Activated CD8-positive, alpha-beta memory T cell treated with anti-CD3 and anti-CD28 coated beads, Interleukin-2, amount 50 U/mL, for 4 hours (primary cell): ENCODE measurements at places on chromosomes 6 and 20.

- DNase-seq: no peak
Measured at GRCh38 chr6:2890976-2891767, 11.9 kb downstream of the SERPINB9 start.

- DNase-seq: no peak
Measured at GRCh38 chr20:11403711-11404110, 514.0 kb upstream of the BTBD3 start.

GRCh38 chr6:66605971-66606370 is 898.9 kb upstream of the EYS start:
- no peak for DNase-seq

- no peak for DNase-seq
Measured at GRCh38 chr6:84526631-84527030, 237.8 kb downstream of the TBX18 start.

DNA sequence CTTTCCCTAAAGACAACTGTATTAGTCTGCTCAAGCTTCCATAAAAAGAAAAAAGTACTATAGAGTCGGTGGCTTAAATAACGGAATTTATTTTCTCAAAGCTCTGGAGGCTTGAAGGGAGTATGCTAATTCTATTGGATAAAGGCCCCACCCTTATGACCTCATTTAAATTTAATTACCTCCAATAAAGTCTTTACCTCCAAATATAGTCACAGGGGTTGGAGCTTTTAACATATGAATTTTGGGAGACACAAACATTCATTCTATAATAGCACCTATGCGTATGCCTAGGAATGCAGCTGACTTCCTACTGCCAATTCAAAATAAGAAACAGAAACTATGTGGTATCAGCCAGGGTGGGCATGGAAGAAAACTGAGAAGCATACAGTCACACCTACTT is 25.4 kb downstream of the KIAA0319 start:
- DNase-seq: no peak

DNA sequence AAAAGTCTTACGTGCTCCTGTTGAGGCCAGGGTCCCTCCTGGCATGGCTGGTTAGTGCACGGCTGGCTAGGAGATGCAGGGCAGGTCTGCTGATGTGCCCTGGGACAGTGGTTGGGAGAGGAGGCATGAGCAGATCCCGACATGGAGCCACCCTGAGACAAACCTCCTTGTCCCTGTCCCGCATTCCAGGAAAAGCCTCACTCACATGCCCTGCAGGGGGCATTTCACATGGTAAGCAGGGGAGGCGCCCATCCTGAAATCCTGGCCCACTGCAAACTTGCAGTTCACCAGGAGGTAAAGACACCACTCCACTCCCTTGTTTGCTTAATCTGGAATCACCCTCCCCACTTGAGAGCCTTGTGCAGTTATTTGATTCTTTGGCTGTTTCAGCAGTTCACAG is 116.7 kb upstream of the SLC24A3 start:
- DNase-seq: no peak

- no peak for DNase-seq
Measured at GRCh38 chr6:15001326-15001910, 244.5 kb upstream of the JARID2 start.

DNA sequence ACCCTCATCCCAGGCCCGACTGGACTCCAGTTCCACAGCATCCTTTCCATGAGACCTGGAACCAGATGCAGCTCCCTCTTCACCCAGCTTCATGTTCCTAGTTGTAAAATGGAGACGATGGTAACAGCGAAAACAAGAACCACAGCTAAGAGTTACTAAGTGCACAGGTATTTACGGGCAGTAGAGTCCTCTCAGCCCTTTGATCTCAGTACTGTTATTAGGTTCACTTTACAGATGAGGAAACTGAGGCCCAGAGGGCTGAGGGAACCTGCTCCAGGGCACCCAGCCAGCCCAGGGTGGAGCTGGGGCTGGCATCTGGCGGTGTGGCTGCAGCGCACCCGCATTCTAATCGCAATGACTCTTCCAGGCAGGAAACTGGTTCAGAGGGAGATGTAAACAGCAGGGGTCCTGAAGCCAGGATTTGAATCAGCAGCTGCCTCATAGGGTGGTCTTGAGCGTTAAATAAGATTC is 858 bp downstream of the BCAS1 start:
- DNase-seq: no peak

- DNase-seq: no peak
Measured at GRCh38 chr6:108988296-108988695, 106.3 kb downstream of the SESN1 start.

GRCh38 chr6:136113736-136114173 is 136.4 kb downstream of the MTFR2 start:
- no peak for DNase-seq

- no peak for DNase-seq
Measured at GRCh38 chr20:57582432-57583288, 21.8 kb downstream of the PCK1 start.

- DNase-seq: no peak
Measured at GRCh38 chr6:90434094-90434493, 137.5 kb upstream of the BACH2 start.

GRCh38 chr6:45495429-45496084 is 117.8 kb upstream of the SUPT3H start:
- DNase-seq: no peak

- no peak for DNase-seq
Measured at GRCh38 chr6:122347280-122347679, 52.2 kb upstream of the HSF2 start.

DNA sequence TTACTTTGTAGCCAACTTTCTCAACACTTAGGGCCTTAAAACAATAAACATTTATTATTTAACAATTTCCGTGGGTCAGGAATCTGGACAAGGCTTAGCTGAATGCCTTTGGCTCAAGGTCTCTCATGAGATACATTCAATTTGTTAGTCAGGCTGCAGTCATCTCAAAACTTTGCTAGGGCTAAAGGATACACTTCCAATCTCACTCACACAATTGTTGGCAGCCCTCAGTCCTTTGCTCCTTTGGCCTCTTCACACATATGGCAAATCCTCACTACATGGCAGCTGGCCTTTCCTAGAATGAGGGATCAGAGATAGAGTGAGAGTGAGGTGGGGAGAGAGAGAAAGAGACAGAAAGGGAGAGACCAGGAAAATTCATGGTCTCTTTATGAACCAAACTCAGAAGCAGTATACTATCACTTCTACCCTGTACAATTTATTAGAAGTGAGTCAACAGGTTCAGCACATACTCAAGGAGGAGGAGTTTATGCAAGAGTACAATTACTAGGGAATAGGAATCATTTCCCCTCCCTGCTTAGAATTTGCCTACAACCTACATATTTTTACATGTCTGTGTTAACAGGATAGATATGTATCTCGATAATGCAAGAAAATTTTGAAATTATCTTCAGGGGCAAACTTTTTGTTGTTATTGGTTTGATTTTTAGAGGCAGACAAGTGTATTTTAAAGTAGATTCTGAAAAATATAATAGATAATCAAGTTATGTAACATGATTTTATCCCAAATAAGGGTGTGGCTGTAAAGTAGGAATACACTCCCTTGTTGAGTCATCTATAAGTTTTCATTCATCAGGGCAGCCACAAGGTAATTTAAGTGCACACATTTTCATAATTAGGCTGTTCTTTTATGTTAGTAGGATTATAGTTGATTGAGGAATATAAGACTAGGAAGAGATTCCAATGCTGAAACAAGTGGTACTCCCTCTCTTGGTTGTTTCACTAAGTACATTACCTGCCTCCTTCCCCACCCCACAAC is 85.9 kb upstream of the HMGCLL1 start:
- DNase-seq: no peak

DNA sequence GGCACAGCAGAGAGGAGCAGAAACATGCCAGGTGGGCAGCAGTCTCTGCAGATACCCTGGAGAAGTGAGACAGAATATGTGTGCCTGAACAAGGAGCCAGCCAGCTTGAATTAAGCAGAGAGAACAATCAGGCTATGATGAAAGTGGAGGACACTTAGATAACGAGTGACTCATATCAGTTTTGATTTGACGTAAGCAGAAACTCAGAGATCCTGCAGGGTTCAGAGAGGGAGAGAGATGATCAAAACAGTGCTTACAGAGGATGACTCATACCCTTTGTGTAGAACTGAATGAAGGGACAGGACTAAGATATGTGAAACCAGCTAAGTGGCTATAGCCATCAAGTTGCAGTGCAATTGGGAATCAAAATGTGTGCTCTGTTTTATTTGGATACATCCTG is 300.7 kb downstream of the TENT5A start:
- DNase-seq: no peak

DNA sequence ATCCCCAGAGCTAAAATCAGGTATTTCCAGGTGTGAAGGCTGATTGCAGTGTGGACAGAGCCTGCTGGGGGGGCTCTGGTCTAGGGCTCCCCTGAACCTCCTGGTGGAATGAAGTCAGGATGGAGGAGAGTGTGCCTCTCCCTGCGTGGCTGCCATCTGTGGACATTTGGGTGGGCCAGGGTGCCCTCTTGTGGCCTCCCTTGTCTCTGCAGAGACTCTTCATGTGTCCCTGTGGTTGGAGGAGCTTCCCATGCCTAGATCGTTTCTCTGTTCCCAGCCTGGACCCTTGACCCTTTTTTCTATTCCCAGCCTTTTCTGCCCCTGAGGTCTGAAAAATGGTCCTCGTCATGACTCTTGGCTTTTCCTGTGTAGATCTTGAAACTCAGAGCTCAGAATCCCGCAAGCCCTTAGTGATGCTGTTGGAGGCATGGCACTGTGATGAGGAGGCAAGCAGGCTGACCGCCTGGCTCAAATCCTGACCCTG is 9.9 kb upstream of the PSMF1 start:
- peak; percentile 58 for DNase-seq

DNA sequence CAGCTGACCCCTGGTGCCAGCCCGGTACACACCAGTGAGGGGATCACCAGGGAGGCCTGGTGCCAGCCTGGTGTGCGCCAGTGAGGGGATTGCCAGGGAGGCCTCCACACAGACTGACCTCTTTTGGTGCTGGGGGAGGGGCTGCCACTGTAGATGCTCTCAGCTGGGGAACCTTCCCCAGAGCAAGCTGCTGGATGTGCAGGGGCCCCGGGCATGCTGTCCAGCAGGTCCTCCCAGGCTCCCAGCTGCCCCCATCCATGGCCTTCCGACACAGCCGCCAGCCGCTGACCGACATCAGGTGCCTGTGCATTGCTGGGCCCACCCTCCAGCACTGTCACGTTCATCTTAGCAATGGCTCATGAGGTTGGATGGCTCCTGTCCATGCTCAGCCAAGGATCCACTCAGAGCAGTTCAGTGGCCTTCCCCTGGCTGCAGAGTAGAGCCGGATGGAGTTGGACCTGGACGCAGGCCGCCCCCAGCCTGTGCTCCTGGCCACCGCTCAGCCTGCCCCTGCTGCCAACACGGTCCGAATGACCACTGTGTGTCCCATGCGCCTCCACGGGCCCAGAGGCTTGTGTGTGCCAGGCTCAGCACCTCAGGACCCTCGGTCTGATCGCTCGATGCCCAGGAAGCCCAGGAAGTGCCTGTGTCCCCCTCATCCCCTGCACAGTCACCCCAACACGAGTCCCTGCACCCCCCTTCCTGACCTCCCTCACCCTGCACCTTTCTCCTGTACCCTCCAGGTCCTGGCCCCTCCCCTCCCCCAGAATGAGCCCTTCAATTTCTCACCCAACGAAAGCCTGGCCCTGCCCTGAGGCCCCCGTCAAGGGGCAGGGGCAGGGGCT is 95.7 kb downstream of the YTHDF1 start:
- DNase-seq: no peak

DNA sequence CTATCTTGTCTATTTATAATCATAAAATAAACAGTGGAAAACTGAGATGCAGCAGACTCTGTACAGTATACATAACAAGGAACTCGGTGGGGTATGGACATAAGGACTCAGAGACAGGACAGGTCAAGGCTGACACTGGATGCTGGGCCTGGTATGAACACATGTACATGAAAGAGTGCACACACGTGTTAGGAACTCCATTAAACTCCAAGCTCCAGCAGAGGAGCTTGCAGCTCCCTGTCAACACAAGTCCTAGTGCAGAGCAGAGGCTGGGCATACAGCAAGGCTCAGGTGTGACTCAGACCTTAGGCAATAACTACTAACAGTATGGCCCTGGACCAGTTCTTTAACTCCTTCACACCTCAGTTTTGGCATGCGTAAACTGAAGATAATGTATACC is 17.1 kb downstream of the NAPB start:
- no peak for DNase-seq

GRCh38 chr6:81075974-81076373 is 676.5 kb downstream of the TENT5A start:
- DNase-seq: no peak

DNA sequence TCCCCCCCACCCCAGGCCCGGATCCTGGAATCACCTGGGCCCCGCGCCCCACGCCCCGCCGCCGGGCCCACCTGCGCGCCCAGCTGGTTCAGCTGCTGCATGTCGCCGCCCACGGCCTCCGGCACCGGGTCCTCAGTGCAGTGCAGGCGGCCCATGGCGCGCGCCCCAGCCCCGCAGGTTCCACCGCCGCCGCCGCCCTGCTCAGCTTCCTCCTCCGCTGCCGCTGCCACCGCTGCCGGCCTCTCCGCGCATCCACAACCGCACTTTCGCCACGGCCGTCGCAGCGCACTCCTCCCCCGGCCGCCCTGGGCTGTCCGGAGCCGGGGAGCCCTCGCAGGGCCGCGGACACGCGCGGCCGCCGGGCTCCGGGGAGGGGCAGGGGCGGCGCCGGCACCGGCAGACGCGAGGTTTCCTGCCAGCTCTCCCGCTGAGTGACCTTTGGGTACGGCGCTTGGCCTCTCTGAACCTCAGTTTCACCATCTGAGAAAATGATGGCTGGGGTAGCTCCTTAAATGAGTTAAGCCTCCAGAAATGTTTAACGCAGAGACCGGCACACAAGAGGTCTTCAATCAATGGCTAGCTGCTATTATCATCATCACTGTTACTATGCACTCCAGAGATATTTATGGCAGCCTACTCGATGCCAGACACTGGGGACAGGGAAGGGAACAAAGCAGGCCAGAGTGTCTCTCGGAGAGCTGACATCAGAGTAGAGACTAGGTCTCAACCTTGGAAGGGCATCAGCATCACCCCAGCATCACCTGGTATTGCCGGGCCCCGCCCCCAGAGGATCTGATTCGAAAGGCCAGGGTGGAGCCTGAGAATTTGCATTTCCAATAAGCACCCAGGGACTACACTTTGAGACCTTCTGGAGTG is at the start of gene COMMD7:
Gene COMMD7 (minus strand): TSS at position 231 of the 876 bp plus-strand sequence. CDS start 76 bp downstream, at position 155.
- DNase-seq: peak; percentile 72

DNA sequence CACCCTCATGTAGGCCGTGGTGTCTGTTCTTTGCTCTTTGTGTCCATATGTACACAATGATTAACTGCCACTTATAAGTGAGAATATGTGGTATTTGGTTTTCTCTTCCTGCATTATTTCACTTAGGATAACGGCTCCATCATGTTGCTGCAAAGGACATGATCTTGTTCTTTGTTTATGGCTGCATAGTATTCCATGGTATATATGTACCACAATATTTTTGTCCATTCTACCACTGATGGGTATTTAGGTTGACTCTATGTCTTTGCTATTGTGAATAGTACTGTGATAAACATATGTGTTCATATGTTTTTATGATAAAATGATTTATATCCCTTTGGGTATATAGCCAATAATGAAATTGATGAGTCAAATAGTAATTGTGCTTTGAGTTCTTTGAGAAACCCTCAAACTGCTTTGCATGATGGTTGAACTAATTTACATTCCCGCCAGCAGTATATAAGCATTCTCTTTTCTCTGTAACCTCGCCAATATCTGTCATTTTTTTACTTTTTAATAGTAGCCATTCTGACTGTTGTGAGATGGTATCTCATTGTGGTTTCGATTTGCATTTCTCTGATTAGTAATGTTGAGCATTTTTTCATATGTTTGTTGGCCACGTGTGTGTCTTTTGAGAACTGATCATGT is 174.4 kb upstream of the NT5E start:
- DNase-seq: no peak
